Gastrocnemius medialis (tissue), 4 donors: ENCODE measurements at places on chromosomes 12 and 14. TPM values are rescaled to one million over a fixed set of nuclear protein-coding genes. Genes with fewer than 3 reads are reported as not detected.

GRCh38 chr12:4796694-4797482 lies 76.7 kb downstream of the GALNT8 start:
- no peaks in the 10 kb centered on the region for H3K36me3 ChIP-seq
- no peak for DNase-seq
- no peak overlapping the region for H3K27ac ChIP-seq
- H3K4me3 ChIP-seq = no peak overlapping the region

DNA sequence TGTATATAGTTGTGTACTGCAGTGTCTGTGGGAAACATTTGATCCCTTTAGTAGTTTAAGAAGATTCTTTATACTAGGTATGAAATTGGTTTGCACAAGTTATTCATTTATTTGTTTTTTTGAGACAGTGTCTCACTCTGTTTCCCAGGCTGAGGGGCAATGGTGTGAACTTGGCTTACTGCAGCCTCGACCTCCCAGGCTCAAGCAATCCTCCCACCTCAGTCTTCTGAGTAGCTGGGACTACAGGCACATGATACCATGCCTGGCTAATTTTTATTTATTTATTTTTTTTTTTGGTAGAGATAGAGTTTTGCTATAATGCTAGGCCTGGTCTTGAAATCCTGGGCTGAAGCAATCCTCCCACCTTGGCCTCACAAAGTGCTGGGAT lies 209.4 kb downstream of the RASSF9 start:
- H3K4me1 ChIP-seq = no peaks in the 10 kb centered on the region
- H3K36me3 ChIP-seq = no peaks in the 10 kb centered on the region
- H3K27me3 ChIP-seq = no peaks in the 10 kb centered on the region
- DNase-seq = no peak
- H3K27ac ChIP-seq = no peak overlapping the region

GRCh38 chr14:20477211-20477876 lies 8.1 kb downstream of the PNP start:
- H3K36me3 ChIP-seq = no peaks in the 10 kb centered on the region
- H3K4me3 ChIP-seq = no peak overlapping the region
- H3K4me1 ChIP-seq = no peaks in the 10 kb centered on the region
- peak overlapping the region; percentile 32 for H3K27ac ChIP-seq

FGD6 gene
- 4.0 TPM for total RNA-seq

GNB3 gene
- total RNA-seq = not detected

BRMS1L gene
- 6.6 TPM for total RNA-seq
